Progenitor cell of endocrine pancreas (in vitro differentiated cells): ENCODE measurements at places on chromosomes 2 and 18.
A peak's percentile ranks its signal among the peaks of the same experiment; 100 is the strongest.

DNA sequence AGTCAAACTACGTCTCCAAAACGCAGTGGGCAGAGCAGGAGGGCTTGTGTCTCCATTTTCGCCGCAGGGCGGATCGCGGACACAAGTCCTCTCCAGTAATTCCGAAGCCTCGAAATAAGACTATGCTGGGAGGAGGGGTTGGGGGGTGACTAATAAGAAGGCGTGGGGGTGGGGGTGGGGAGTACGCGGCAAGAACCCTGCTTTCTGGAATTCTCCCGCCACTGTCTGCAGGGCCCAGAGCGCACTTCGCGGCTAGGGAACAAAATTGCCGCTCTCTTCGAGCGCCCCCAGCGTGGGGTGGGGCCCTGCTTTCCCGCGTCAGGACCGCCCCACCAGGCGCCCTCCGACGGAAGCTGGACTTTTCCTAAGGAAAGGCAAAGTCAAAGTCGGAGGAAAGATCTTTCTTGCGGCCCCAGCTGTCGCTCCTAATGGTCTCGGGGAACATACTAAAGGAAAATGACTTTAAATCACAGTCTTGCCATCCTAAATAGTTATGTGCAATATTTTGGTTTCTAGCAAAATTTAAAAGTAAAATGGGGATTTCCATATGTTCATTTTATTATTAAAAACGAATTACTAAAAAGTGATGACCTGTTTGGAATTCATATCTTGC, 11.9 kb downstream of the NR4A2 start:
- peak overlapping the region; percentile 78 for H3K4me3 ChIP-seq
- H3K27ac ChIP-seq = no peak overlapping the region
- peaks cover 8% of the 10 kb centered on the region for H3K4me1 ChIP-seq
- H3K27me3 ChIP-seq = peaks cover 59% of the 10 kb centered on the region
- peaks cover 23% of the 10 kb centered on the region for H3K36me3 ChIP-seq

GRCh38 chr18:79553696-79554095, 125.9 kb upstream of the CTDP1 start:
- H3K36me3 ChIP-seq = no peaks in the 10 kb centered on the region
- no peak overlapping the region for H3K4me3 ChIP-seq
- no peak overlapping the region for H3K27ac ChIP-seq
- H3K4me1 ChIP-seq = no peaks in the 10 kb centered on the region

DNA sequence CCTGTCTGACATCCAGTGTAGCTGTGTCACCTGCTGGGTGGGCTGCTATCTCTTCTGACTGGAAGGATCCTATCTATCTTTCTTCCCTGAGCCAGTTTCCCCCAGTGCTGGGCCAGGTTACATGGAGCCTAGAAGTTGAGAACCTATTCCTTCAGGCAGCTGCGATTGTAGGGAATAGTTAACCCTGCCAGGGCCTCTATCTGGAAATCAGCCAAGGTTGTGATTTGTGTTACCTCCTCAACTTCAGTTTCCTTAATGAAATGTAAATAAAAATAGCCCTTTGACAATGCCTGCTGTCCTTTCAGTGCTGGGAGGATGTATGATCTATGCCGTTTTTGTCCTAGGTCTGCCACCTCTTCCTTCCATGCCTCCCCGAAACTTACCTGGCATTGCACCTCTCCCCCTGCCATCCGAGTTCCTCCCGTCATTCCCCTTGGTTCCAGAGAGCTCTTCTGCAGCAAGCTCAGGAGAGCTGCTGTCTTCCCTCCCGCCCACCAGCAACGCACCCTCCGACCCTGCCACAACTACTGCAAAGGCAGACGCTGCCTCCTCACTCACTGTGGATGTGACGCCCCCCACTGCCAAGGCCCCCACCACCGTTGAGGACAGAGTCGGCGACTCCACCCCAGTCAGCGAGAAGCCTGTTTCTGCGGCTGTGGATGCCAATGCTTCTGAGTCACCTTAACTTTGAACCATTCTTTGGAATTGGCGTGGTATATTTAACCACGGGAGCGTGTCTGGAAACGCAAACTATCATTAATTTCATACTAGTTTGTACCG, 36.6 kb downstream of the GORASP2 start:
- no peaks in the 10 kb centered on the region for H3K27me3 ChIP-seq
- no peak overlapping the region for H3K4me3 ChIP-seq
- H3K27ac ChIP-seq = peak overlapping the region; percentile 65

DNA sequence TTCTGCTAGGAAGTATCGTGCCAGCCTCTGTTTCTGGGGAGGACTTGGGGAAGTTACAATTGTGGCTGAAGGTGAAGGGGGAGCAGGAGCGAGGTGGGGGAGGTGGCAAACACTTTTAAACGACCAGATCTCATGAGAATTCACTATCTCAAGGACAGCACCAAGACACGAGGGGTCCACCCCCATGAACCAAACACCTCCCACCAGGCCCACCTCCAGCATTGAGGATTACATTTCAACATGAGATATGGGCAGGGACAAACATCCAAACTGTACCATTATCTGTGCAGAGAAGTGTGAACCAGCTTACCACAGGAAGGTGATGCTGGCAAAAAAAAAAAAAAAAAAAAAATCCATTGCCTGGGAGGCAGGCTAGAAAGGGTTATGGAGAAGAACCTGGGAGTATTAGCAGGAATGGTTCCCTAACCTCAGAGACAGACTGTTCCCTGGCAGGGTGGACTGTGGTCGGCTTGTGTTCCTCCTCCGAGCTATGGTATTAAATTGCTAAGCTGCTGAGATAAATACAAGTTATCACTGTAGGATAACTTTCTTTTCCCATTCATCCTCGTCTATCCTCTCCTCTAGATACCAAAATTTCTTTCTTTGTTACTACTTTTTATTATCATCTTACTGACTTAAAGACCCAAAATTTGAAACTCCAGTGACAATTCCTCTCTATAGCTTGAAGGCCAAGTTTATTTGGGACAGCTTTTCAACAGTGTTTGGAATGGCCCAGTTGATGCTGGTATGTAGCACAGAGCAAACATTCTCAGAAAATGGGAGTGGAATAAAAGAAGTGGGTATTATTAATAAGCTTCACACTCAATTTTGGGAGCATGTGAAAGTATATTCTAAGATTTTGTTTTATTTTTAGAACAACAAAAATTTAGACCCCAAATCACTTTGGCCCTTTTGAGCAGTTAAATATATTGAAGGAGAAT, 73.7 kb upstream of the MAP3K20 start:
- peaks cover 15% of the 10 kb centered on the region for H3K36me3 ChIP-seq
- H3K27me3 ChIP-seq = no peaks in the 10 kb centered on the region
- peaks cover 13% of the 10 kb centered on the region for H3K4me1 ChIP-seq
- H3K4me3 ChIP-seq = no peak overlapping the region

DNA sequence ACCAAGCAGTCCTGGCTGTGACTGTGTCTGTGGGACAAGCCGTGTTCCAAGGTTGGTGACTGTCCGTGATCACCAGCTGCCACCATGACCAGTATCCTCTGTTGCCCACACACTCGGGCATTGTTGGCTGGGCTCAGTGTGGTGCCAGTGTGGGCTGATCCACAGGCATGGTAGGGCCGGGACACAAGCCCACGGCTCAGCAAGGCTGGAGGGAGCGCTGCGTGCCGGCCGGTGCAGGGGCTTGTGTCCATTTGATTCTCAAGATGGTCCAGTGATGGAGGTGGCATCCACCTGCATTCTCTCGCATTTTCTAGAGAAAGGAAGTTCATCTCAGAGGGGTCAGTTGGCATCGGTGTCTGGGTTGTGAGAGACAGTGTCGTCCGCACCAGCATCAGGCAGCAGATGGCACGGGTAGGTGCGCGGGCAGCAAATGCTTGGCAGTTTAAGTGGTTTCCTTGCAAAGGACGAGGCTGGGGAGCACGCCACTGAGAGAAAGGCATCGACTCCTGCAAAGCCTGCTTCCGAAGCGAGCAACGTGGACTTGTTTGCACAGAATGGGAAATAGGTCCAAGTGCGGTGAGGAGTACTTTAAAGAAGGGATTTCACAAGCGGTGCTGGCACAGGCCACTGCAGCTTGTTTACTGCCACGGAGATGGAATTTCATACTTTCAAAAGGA, 20.9 kb downstream of the TWIST2 start:
- H3K27me3 ChIP-seq = peaks cover 4% of the 10 kb centered on the region
- no peak overlapping the region for H3K27ac ChIP-seq
- DNase-seq = no peak
- H3K4me3 ChIP-seq = no peak overlapping the region
- peaks cover 6% of the 10 kb centered on the region for H3K4me1 ChIP-seq

- no peak overlapping the region for H3K27ac ChIP-seq
- peaks cover 7% of the 10 kb centered on the region for H3K4me1 ChIP-seq
- peaks cover 11% of the 10 kb centered on the region for H3K36me3 ChIP-seq
- no peak overlapping the region for H3K4me3 ChIP-seq
- no peak for DNase-seq
Measured at GRCh38 chr2:73489053-73489452, 103.4 kb downstream of the ALMS1 start.

- peaks cover 28% of the 10 kb centered on the region for H3K36me3 ChIP-seq
- H3K27me3 ChIP-seq = no peaks in the 10 kb centered on the region
- no peak overlapping the region for H3K27ac ChIP-seq
Measured at GRCh38 chr2:169980001-169980400, 152.7 kb downstream of the UBR3 start.

GRCh38 chr2:200814276-200814815, 2.6 kb downstream of the BZW1 start:
- H3K4me1 ChIP-seq = peaks cover 22% of the 10 kb centered on the region
- H3K27ac ChIP-seq = peak overlapping the region; percentile 56
